ENCODE measurements at places on chromosomes 1 and 21. TPM values are rescaled to one million over a fixed set of nuclear protein-coding genes. Genes with fewer than 3 reads are reported as not detected.

Gene RGS18
- total RNA-seq = not detected

Gene KCNA2
- 0.10 TPM for total RNA-seq

Gene GNG4
- total RNA-seq = 0.34 TPM

Gene FCRLB
- total RNA-seq = 1.4 TPM

Gene PGLYRP4
- total RNA-seq = not detected

Gene CNST
- total RNA-seq = 12.0 TPM

Gene MMEL1
- not detected for total RNA-seq
